Renal cortex interstitium (tissue), 15 donors: ENCODE measurements at places on chromosomes 2 and 18.

DNA sequence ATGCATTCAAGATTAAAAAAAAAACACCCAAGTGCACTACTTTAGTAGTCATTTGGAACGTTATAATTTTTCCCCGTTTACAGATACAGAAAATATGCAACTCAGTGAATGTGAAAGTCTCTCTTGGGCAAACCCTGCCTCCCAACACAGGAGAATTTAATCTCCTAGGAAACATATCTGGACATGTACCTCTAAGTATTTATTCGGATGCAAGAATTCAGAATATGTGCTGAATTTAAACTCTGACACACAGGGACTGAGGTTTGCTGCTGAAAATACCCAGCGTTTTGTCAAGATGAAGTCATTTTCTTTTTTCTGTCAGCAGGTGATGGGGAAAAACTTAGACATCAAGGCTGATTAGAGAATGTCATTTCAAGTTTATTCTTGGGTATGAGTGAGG, 105.4 kb downstream of the ACKR3 start:
- DNase-seq, result no peak

DNA sequence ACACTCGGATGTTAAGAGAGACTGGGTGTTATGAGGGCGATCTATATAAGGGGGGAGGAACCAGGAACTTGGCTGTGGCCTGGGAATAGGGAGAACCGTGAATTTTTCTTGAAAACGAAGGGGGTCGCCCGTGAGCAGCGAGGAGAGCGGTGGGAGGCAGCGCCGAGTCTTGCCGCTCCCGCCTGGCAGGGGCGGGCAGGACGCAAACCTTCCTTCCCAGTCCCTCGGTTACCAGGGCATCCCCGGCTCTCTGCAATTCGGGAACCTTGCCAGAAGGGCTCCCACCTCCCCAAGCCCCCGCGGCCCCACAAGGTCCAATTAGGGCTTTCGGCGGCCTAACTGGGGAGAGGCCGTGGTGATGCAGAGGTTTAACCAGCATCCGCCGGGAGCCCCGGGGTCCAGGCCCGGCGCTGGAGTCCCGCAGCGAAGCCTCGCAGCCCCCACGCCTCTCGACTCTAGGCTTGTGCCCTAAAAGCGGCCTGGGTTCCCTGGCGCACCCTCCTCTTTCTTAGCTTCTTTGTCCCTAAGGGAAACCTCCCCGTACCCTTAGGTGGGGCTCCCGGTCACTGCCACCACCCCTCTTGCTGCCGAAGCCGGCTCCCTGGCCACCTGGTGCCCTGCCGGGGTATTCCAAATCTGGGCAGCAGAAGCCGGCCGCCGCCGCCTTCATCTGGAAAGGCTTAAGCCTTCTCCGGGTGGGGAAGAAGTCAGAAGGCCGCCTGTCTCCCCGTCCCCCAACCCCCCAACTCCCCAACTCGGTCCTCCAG, 680 bp upstream of the FHOD3 start:
- no peak for DNase-seq

- DNase-seq, result no peak
These were observed 15.0 kb downstream of the INPP4A start for GRCh38 chr2:98459496-98460175.

DNA sequence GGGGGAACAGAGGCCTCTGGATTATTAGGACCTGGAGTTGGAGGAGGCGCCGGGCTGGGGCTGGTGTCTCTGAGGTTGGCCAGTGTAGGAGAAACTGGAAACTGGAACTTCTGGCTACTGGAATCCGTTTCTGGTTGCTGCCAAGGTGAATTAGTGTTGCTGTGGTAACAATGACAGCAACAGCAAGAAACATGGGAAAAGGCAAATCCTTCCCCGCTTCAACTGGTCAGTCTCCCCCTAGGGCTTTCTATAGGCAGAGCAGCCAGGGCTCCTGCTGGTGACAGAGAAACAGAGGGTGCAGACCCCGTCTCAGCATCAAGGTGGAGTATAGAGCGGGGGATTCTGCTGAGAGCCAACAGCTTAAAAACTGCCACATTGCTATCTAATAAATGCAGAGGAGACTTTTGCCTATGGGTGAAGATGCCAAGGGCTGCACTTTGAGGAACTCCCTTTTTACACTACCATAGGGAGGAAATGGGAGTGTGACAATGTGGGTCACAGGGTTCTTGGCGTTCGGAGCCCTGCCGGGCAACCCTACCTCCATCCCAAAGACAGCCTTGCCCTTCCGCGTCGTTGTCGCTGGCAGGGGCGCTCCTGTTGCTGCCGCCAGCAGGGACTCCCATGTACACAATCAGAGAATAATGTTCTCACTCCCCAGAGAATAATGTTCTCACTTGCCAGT, 81.4 kb upstream of the CABLES1 start:
- peak; percentile 51 for DNase-seq

- no peak for DNase-seq
These were observed 121.0 kb upstream of the XPO1 start for GRCh38 chr2:61658841-61659780.

GRCh38 chr2:143726151-143726845, 597.1 kb downstream of the ARHGAP15 start:
- no peak for DNase-seq

DNA sequence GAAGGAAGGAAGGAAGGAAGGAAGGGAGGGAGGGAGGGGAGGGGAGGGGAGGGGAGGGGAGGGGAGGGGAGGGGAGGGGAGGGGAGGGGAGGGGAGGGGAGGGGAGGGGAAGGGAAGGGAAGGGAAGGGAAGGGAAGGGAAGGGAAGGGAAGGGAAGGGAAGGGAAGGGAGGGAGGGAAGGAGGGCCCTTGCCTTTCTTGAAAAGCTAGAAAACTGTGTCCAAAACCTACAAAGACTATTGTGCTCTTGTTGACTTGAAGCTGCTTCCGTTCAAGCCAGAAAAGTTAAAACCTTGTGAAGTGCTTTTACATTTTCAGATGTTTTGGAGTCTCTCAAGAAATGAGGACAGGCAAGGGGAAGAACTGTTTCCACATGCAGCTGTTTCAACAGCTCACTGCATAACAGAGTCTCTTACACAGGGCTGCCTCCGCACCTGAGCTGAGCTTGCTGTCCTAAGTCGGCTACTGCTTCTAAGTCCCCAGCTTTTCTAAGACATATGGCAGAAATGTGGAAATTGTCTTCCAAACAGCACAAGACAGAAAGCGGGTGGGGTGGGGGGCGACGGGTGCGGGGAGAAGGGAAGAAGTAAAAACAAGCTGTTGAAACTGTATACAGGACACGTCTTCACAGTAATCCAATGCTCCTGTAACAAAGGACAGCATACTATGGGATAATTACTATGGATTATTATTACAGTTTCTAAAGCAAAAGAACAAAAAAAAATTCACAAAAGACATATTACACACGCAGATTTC, 46.1 kb downstream of the BCL11A start:
- no peak for DNase-seq

GRCh38 chr18:72672364-72673184, 128.4 kb upstream of the CBLN2 start:
- DNase-seq, result peak; percentile 42

DNA sequence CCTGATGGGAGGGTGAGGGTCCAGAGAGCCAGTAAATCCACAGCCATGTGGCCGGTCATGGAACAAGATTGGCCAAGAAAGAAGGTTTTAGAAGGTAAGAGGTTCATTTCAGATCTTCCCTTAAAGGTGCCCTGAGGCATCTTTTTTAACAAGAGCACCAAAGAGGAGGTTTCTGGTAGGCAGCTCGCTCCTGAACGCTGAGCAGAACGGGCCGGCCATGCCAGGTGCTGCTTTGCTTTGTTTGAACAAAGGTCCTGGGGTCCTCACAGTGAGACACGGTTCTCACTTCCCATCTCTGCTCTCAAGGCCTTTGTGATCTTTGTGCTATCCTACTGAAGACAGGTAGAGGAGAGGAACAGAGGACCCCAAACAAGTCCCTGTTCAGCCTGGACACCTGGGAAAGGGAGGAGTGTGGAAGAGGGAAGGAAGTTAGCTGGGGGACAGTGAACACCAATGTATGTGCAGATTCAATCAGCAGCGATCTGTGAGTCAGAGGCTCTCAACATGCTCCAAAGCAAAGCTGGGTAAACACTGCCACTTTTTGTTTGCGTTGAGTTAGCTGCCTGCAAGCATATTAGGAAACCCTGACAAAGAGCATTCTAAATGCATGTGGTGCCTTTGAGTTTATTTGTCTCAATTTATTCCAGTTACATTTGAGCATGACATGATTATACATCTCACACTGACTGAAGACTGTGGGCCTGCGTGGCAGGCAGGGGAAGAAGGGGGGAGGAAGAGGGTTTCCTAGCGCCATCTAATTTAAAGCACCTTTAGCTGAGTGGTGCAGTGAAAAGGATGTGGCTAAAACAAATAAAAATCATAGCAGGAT, 102.4 kb downstream of the ASB1 start:
- no peak for DNase-seq

GRCh38 chr2:58796239-58796910, 555.2 kb upstream of the FANCL start:
- no peak for DNase-seq

- DNase-seq, result no peak
These were observed 2.9 kb downstream of the SERTAD2 start for GRCh38 chr2:64650722-64651338.

DNA sequence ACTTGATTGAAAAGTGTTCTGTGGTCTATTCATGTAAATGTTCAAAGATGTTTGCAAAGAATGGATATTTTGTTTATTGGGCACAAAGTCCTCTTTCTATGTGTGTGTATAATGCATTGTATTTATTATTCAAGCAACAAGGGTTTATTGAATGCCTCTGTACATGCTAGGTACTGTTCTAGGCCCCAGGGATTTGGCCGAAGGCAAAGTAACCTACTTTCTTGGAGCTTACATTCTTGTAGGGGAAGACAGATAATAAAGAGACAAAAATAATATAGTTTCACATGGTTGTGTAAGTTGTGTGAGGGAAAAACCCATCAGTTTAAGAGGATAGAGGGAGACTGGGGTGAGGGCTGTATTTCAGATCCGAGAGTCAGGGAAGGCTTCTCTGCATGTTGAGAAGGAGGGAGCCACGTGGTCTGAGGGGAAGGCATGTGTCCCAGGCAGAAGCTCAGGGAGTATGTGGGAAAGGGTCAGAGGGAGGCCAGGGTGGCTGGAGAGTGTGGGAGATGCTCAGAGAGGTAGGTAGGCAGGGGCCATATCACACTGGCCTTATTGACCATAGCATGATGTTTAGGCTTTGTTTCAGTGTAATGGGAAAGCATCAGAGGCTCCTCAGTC, 40.4 kb upstream of the GPR155 start:
- DNase-seq, result no peak

GRCh38 chr2:188024811-188025210, 266.9 kb upstream of the GULP1 start:
- DNase-seq, result no peak

- no peak for DNase-seq
These were observed 291.7 kb upstream of the CDH19 start for GRCh38 chr18:66895631-66896030.

DNA sequence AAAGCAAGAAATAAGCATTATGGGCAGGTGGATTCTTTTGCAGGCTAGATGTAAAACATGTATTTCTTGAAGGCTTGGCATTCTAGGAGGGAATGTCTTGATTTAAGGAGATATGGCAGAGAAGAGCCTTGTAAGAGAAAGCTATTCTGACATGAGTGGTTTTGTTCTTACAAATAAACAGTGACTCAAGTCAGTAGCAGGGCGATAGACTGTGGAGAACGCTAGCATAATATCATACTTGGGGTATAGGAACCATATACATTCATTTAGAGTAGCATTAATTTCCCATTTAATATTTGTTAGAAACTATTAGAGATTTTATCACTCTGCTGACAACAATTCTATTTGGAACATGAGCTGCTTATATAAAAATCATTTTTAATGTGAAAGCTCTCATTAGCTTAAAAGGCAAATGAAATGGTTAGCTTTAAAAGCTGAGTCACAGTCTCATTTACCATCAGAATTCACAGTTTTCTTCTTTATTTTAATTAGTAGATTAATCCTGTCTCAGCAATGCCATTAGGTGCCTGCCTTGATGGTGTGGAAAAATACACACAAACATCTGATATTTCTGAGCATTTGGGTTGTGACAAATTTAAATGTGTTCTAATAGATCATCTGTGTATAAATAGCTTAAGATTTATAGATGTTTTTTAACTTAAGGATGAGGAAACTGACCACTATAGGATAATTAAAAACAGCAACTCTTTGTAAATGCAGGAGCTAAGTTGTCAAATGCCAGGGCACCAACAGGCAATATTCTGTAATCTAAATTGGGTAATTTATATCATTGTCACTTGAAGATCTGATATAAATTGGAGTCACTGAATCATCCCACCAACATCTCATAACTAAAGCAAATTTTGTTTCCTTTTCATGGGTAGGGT, 276.7 kb downstream of the PLCL1 start:
- no peak for DNase-seq

- DNase-seq, result no peak
These were observed 37.3 kb upstream of the MALL start for GRCh38 chr2:110152943-110153342.

GRCh38 chr18:12455496-12455895, 47.8 kb downstream of the PRELID3A start:
- peak; percentile 26 for DNase-seq

- no peak for DNase-seq
These were observed 257.9 kb downstream of the NDUFA10 start for GRCh38 chr2:239767021-239767905.

DNA sequence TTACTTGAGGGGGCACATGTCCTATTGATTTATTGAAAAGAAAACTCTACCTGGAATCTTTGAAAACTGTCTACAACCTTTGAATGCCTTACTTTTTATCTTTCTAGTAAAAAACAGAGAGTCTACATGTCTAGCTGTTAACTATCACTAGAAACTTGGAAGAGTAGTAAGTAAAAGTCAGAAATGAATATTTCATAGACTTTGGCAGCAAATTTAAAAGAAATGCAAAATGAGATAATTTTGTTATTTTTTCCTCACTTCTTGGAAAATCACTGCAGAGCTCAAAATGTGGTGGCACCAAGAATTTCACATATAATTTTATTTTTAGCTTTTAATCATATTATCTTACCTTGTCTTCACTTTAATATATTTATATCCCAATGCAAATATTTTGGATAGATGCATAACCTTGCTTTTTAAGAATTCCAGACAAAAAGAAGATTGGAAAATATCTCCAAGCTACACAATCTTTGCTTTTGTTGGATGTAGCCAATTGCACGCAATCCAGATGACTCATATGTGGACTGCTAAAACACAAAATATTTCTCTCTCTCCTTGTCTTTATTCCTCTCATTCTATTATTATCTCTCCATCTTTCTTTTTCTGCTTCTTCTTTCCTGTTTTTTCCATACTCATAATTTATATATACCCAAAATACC, 92.2 kb upstream of the DSEL start:
- DNase-seq, result no peak

DNA sequence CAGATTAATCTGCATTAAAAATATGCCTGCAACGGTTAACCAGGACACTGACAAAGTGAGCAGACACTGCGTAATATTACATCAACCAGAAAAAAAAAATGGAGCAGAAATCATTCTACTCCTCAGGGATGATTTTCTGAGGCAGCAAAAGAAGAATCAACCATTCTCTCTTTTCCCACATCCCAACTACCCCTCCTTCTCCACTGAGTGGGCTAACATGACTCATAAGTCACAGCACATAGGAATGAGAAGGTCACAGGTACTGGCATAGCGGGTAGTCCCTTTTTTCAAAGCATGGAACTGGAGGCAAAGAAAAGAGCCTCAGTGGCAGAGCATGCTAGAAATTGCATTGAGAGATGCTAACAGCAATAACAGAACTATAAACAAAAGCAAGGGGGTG, 54.3 kb upstream of the TSPYL6 start:
- no peak for DNase-seq

GRCh38 chr18:34738175-34738894, 28.2 kb downstream of the DTNA start:
- DNase-seq, result no peak

- DNase-seq, result no peak
These were observed 93.1 kb downstream of the PIK3C3 start for GRCh38 chr18:42048158-42048557.

- DNase-seq, result no peak
These were observed 102.3 kb downstream of the STPG4 start for GRCh38 chr2:47052847-47053246.
